ENCODE measurements at places on chromosomes 13 and 19. TPM values are rescaled to one million over a fixed set of nuclear protein-coding genes. Genes with fewer than 3 reads are reported as not detected.

The SIAH3 gene
- total RNA-seq: not detected

DNA sequence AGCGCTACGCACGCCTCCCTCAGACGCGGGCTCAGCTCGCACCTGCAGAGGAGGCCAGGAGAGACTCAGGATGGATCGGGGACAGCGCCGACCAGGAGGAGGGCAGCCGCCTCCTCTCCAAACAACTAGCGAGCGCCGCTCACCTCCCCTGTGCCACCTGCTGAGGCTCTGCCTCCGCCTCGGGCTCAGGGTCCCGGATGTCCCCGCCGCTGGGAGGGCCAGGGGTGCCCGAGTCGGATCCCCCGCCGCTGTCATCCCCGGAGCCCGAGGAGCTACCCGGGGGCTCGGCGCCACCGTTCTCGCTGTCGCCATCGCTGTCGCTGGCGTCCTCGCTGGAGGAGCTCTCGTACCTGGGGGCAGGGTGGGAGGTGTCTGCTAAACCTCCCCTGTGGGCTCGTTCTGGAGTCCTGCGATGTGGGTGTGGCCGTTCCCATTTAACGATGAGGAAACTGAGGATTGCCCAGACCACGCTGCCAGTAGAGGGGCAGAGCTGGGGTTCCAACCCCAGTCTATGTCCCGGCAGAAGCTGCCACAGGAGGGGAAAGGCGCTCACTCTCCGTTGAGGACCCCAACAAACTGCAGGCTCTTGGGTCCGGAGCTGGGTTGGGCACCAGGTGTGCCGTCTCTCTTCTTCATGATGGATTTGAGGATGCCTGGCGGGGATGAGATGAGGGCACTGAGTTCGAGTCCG lies 9.2 kb downstream of the KANK3 start:
- no peak for DNase-seq

DNA sequence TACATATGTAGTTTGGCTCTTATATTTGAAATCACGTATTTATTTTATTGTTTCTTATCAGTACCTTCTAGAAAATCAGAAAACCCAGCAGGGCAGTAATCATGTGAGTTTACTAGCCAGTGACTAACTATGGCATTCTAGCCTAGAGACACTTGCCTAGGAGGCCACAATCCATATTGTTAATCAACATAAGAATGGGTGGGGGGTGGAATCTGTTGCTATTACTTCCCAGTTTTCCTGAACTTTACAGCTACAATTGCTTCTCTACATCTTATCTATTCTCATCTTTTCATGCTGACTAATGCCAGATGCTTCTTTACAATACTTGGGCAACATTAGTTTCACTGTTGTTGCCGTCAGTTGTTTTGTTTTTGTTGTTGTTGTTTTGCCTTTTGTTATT lies 18.7 kb upstream of the ATXN8OS start:
- DNase-seq: no peak

- no peak for DNase-seq
These were observed 8.4 kb downstream of the CEACAM21 start for GRCh38 chr19:41584260-41584810.

DNA sequence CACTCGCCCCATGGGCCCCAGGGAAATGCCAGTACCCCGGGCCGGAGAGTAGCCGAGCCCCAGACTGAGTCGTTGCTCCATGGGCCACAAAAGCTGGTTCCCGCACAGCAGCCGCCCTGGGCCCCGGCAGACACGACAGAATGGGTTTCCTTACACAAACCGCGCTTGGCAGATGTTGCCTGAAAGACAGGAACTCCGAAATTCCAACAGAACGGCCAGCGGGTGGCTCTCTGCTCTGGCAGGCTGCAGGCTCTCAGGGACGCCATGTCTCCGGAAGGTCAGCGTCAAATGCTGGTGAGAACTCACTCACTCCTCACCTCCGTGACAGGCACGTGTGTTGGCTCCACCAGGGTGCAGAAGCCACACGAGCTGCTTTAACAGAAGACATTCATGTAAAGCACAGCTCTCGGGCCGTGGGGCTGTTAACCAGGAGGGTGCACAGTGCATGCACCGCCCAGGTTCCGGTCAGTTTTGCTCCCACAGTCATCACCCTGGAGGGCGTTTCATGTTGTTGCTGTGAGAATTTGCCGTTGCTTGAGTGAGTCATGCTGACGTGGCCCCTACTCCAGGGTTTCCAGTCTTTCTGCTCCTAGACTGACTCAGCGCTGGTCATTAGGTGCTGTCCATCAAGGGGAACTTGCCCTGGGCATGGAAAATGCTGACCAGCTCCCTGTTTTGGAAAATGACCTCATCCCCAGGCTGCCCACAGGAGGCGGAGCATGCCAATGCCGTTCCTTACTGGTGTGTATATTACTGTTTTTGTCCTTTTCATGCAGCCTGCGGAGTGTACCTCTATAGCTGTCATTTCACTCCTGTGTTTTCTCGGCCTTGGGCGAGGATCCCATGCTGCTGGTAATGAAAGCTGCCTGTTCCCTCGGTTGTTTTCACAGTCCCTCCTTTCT lies 44.8 kb downstream of the ANKRD10 start:
- DNase-seq: peak; percentile 99

- DNase-seq: no peak
These were observed 428.1 kb downstream of the ITGBL1 start for GRCh38 chr13:101880581-101880980.

The MAP4K1 gene
- total RNA-seq: 0.83 TPM

The ZNF699 gene
- 7.0 TPM for total RNA-seq

Data from right atrium auricular region (tissue), 2 donors.